ENCODE measurements at places on chromosomes 5 and 9. TPM values are rescaled to one million over a fixed set of nuclear protein-coding genes. Genes with fewer than 3 reads are reported as not detected.
A peak's percentile ranks its signal among the peaks of the same experiment; 100 is the strongest.

GRCh38 chr5:173200356-173200755, 34.6 kb downstream of the NKX2-5 start:
- DNase-seq = no peak

GRCh38 chr9:14909961-14910805, at the start of gene FREM1:
Gene FREM1 (minus strand): TSS chr9:14910428. CDS start chr9:14868977, 41,451 bp downstream.
- DNase-seq = peak; percentile 47

DNA sequence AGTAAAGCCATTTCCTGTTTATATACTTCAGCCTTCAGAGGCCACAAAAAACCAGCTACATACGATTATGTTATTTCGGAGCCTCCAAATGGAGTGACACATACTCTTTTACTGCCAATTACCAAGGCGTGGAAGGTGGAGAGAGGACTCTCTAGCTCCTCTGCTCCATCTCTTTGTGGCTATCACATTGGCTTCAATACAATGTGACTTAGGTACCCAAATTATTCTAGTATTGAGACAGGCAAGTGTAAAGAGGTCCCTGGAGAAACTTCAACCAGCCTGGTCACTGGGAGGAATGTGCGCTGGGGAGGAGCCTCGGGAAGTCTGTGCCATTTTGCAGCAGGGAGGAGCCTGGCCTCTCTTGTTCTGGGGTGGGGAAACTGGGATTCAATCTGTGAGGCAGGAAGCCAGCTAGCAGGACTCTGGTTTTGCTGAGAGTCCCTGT, 85.8 kb upstream of the TAS2R1 start:
- DNase-seq = no peak

- DNase-seq = no peak
These were observed 90.1 kb downstream of the GOLPH3 start for GRCh38 chr5:32083981-32084430.

DNA sequence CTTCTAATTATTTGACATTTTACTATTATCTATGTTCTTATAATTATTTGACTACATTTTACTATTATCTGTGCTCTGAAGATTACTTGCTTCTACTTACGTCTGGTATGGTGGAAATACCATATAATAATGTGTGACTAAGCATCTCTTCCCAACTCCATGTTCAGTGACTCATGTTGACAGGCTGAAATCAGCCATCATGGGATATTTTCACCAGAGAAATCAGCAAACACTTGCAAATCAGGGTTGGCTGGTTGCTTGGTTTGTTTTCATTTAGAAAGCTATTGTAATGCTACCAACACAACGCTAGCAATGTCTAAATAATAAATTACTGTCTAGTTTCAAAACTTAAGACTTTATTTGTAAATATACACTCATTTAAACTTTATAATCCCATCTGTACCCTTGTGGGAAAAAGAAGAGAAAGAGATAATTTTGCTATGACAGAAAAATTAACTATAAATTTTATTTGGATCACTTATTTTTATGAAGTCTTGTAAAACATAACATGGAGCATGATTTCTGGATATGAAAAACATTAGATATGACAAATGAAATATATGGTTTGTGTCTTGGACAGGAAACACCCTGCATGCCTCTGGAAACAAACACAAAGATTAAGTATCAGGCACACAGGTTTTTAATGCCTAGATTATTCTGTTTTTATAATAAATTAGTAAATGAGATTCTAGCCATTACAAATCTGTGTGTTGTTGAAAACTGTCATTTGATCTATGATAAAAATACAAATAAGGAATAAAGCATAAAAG, 337.6 kb downstream of the BNC2 start:
- no peak for DNase-seq

- no peak for DNase-seq
These were observed 154.2 kb downstream of the TSSK1B start for GRCh38 chr5:113280541-113280940.

DNA sequence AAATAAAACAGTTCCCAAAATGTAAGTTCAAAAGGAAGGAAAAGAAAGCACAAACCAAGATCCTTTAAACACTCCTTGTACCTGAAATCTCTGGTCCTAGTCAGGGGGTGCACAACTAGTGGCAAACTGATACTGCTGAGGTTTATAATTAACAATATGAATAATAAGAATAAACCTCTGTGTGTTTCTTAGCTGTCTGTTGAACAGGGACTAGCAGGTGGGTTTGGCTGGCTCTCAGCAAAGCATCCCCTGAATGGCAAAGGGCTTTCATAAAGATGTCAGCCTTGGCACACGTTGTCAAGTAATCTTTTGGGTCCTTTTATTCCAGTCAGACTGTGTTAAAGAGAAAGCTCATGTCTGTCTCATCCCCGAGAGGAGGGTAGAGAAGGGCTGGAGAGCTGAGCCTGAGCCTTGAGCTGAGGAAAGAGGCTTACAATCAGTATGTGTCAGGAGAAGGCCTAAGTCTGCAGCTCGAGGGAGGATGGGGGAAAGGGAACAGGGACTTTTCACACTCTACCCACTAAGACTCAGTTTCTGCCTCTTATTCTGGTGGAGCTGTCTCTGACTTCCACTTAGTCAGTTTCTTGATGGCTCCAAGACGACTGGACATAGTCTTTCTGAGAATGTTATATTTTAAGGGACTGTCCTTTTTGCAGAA, 123.0 kb downstream of the GALNT10 start:
- DNase-seq = no peak

GRCh38 chr5:142317753-142318152, 7.1 kb downstream of the SPRY4 start:
- DNase-seq = no peak

DNA sequence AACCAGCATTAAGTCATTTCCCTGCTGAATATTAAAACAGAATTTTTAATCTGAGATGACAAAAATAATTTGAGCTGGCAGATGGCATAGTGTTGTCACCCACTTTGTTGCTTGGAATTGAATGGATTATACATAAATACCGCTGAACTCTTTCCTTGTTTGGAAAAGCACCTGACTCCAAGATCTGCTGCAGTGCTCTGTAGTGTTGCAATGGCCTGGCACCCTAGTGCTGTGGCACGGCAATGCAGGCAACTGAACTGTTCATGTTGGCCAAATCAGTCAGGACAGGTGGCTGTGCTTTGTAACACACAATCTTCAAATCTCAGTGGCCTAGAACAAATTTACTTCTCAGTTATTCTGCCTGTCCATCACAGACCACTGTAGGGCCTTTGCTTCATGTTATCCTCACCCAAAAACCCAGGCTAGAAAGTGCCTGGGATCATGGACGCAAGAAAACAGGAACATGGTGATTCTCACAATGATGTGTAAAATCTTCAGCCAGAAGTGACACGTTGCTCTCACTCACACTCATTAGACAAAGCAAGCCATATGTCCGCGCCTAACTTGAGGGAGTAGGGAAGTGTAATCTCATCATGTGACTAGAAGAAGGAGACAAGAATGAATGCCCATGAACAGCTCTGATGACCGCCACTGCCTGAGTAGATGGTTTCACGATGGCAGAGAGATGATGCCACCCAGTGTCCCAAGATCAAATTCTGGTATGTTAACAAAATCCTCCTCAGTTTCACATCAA, 191.9 kb upstream of the PUM3 start:
- DNase-seq = no peak

- no peak for DNase-seq
These were observed 4.3 kb upstream of the AHRR start for GRCh38 chr5:317086-317811.

GRCh38 chr5:123557907-123558306, 45.9 kb downstream of the CSNK1G3 start:
- DNase-seq = no peak

GRCh38 chr5:101024299-101024698, 121.2 kb upstream of the ST8SIA4 start:
- no peak for DNase-seq

GRCh38 chr9:76707510-76707909, 56.7 kb upstream of the PCA3 start:
- DNase-seq = no peak

GRCh38 chr9:86368871-86369521, 14.8 kb upstream of the TUT7 start:
- no peak for DNase-seq

DNA sequence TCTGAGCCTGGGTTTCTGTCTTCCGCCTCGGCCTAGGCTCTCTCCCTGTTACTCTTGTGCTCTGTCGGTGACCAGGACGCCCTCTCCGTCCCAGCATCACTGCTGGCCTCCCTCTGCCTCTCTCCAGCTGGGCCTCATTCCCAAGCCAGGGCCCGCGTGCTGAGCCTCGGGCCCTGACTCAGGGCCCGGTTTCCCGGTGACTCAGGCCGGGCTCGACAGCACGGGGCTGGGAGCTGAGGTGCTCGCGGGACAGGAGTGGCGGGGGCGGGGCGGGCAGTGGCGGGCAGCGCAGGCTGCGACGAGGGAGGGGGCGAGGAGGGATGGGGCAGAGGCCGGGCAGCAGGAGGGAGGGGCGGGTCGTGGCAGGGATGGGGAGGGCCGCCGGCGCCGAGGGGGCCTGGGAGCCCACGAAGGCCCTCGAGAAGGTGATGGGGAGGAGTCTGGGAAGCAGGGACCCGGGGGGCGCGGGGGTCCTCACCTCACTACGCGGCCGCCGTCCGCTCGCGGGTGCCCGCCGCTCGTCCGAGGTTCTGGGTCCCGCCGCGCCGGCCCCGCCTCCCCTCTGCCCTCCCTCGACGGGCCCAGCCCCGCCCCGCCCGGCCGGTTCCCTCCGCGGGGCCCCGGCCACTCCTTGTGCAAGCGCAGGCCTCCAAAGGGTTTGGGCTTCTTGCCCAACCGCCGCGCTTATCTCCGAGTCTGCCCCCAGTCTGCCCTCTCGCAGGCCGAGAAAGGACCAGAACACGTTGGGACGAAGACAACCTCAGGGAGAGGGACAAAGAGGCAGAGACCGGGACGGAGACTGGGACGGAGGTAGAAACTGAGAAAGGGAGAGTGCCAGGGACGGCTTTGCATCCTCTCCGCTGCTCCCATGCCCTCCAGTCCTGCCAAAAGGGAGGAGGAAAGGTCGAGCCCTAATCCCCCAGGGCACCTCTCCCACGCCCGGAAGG, at the start of gene ARAP3:
Gene ARAP3, minus strand, starts transcription at position 536 of the 947 bp plus-strand sequence. CDS start 1,744 bp downstream, outside the sequence.
- DNase-seq = no peak

DNA sequence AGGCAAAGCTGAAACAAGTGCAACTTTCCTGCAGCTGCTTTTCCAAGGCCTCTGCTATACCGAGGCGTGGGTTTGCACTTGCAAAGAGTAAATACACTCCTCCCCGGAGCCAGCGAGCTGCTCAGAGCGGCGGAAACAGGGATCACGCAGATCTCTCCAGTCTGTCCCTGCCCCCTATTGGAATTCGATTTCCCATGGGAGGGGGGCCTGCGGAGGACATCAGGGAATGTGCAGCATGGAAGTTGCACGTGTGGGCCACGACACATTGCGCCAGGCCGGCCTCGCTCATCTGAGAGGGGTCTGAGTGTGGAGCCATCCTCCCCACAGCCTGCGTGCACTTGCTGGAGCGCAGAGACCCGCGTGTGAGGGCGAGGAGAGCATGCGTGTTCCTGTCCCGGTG, 104.3 kb upstream of the PHYKPL start:
- DNase-seq = no peak

DNA sequence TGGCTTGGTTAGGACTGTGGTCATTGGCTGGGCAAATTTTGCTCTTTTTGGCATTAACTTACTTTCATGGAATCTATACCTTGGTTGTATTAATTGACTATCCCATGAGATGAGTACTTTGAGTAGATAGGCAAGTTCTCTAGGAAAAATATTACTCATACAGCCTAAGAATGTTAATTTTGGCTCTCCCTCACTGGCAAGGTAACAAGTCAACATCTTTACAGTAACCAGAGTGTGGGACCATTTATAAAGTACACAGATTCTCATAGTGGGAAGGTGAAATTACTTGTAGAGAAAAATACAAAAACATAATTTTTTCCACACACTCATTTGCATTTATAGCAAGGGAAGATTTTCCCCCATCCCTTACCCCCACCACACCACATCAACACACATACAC, 154.6 kb upstream of the ZNF608 start:
- no peak for DNase-seq

GRCh38 chr9:18791074-18791473, 241.9 kb downstream of the SAXO1 start:
- no peak for DNase-seq

DNA sequence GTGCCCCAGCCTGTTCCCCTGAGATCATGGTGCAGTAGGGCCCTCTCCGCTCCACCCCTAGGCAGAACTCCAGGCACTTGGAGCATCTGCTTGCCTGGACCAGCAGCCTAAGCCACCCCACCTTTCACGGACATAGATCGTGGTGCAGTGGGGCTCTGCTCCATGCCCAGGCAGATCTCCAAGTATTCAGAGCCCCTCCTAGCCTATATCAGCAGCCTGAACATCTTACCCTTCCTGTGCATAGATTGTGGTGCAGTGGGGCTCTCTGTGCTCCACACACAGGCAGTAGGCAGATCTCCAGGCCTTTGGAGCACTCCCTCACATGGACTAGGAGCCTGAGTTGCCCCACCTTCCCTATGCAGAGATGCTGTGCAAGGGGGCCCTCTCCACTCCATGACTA, 103.0 kb downstream of the GLIS3 start:
- no peak for DNase-seq

DNA sequence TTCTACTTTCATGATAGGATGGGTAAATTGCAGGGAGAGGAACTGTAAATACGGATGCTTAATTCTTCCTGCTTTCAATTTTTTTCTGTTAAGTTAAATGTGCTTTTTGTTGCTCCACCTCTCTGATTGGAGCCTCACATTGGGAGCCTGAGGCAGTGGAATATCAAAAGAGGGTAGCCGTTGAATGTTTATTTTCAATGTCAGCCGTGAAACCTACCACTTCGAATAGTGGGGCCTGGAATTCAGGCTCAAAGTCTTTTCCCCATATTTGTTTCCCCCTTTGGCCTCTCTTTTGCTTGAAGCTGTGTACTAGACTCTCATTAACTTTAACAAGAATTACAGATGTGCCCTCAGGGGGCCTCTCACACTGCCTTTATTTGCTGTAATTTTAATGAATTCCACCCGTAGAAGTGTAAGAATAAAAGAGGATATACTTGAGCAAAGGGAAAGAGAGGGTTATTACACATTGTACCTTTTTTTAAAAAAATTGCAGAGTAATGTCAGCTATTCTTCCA, 29.0 kb downstream of the PSAT1 start:
- no peak for DNase-seq

DNA sequence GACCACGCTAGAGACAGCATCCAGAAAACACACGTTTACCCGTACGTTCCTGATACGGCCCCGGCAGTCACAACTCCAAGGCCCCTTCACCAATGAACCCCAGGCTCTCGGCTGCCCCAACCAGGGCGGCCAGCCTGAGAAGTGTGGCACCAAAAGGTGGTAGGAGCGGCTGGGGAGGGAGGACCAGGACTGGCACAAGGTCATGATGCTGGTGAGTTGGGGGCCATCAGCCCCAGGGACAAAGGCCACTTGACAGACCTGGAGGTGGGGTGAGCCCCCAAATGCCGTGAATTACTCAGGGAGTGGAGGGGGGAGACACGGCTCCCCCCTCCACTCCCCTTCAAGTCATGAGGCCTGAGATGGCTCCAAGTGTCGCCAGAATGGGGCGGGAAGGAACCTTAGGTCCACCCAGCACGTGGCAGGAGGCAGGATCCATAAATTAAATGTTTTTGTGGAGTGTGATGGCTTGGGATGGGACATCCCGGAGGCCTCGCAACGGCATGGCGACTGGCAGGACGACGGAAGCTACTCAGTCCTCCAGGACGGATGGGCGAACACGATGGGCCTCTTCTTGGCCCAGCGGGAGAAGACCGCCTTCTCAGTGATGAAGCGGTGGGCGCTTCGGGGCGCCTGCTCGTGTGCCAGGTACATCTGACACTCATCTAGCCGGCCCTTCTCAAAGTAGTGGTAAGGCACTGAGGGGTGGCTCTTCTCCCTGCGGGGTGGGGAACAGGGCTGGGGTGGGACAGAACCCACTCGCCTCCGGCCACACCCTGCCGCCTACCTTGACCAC, 8.7 kb upstream of the ST6GALNAC6 start:
- DNase-seq = no peak

Gene SET
- total RNA-seq = 512 TPM

Gene ZNF454
- total RNA-seq = 10.0 TPM

Gene ANKRD34B
- total RNA-seq = 2.7 TPM

Gene IL7R
- 1.3 TPM for total RNA-seq

Gene LHFPL2
- total RNA-seq = 76.4 TPM

Gene RELL2
- total RNA-seq = 7.3 TPM
